ENCODE measurements at places on chromosomes 7 and 10. TPM values are rescaled to one million over a fixed set of nuclear protein-coding genes. Genes with fewer than 3 reads are reported as not detected.

PDGFA gene
- total RNA-seq: 36.5 TPM

FGF8 gene
- 0.62 TPM for total RNA-seq

PAX4 gene
- total RNA-seq: not detected

ADD3 gene
- total RNA-seq: 321 TPM

HECW1 gene
- total RNA-seq: 4.8 TPM

GIMAP1 gene
- 8.5 TPM for total RNA-seq

CACNA2D1 gene
- 16.9 TPM for total RNA-seq

UFSP1 gene
- 2.9 TPM for total RNA-seq

PHYHIPL gene
- total RNA-seq: 0.40 TPM

TUBAL3 gene
- 0.18 TPM for total RNA-seq

MMP21 gene
- 0.31 TPM for total RNA-seq

GNG11 gene
- 26.3 TPM for total RNA-seq

SLC35B4 gene
- total RNA-seq: 14.1 TPM

RASSF4 gene
- total RNA-seq: 63.7 TPM

MINDY4 gene
- 15.6 TPM for total RNA-seq

ATG9B gene
- 0.67 TPM for total RNA-seq

CCL24 gene
- 0.67 TPM for total RNA-seq

GIMAP2 gene
- 11.7 TPM for total RNA-seq

MSMB gene
- not detected for total RNA-seq

Data from sciatic nerve (tissue), 2 donors.